ENCODE measurements at places on chromosomes 5 and 9.

GRCh38 chr9:133592731-133593409, 16.3 kb downstream of the FAM163B start:
- no peak for DNase-seq

DNA sequence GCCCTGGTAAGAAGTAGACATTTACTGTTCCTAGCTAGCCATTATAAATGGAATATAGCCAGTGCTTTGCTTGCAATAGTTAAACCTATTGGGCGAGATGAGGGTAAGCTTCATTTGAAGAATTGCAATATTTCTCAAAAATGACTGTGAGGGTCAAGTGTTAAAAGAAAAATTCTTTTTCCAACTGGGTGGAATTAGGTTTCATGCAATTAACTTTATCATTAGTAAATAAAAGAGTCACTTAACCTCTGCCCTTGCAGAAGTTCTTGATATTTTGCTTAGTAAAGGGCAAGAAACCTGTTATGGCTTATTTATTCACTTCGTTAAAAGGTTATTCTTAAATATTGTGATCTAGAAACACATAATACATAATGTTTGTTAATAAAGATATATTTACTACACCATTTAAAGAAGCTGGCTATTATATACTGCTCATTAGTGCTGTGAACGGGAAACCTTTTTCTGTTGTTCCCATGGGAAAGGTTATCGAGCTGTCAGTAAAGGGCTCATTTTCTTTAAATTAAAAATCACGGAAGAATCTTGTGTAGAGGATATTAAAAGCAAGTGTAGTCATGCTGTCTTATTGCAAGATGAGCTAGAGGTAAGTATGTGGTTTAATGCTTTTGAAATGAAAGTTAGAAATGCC, 370.5 kb downstream of the CSNK1G3 start:
- DNase-seq = no peak

DNA sequence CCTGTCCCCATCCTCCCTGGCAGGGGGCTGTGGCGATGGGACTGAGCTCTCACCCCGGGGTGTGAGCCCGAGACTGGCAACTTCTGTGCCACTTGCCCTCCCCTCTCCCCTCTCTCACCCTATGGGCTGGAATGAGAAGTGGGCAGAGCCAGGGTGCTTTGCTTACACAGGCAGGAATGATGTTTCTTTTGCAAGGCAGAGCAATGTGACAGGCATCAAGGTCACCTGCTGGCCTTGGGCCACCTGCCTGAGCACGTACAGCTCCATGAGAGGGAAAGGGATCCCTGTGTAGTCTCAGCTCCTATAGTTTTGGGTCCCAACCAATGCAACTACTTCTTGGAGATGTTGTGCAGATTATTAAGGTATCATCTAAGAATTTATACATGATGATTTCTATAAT, 252.8 kb upstream of the DAP start:
- DNase-seq = no peak

- peak; percentile 12 for DNase-seq
Measured at GRCh38 chr5:147752666-147753290, 29.8 kb downstream of the JAKMIP2 start.

DNA sequence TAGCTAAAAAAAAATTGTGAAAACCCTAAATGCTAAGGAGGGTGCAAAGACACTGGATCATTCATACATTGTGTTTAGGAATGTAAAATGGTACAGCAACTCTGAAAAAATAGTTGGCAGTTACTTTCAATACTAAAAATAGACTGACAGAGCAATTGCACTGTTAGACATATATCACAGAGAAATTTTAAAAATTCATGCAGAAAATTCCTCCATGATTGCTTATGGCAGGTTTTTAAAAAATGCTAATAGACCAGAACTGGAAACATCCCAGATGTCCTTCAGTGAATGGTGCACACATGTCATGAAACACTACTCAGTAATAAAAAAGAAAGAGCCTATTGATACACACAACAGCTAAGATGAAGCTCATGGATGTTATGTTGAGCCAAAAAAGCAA, 349.8 kb upstream of the DAB2 start:
- no peak for DNase-seq

- no peak for DNase-seq
Measured at GRCh38 chr5:7420510-7421280, 24.8 kb downstream of the ADCY2 start.

GRCh38 chr5:124961521-124961920, 215.1 kb upstream of the ZNF608 start:
- no peak for DNase-seq

- no peak for DNase-seq
Measured at GRCh38 chr5:179766726-179767455, 26.9 kb upstream of the LTC4S start.

DNA sequence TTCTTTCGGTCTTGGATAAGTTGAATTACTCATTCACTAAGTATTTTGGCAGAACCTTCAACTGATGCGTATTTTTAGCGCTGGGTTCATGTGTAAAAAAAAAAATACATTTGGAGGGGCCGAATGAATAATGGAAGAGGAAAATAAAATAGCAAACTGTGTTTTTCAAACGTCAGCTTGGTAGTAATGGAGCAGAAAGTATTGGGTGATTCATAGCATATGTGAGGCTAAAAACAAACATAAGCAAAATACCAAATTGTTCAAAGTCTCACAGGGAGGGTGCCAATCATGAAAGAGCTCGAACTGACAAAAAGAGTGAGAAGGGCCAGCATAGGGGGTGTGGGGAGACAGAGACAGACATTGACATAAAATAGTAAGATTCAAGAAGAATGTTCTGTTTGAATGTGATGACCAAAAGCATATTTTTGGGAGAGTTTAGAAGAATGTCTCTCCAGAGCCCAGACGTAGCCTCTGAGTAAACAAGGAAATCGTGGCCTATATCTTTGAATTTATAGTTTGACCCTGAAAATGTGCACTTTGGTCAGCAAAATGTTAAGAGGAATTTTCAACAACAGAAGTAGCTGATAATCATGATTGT, 174.9 kb upstream of the HMHB1 start:
- no peak for DNase-seq

DNA sequence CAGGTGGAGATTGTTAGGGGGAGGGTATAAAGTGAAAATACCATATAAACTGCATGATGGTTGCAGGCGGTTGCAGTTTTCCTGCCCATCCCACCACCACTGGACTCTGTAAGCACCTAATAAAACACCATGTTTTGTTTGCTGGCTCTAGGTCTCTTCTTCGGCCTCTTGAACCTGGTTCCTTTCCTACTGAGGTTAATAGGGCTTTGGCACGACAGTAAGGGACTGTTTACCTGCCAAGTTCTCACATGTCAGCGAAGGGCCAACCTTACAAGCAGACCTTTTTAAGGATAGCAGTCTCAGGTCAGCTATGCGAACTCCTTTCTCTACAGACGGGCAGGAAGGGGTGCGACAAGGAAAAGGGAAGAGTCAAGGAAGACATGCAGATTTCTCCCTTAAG, 3.4 kb upstream of the RFESD start:
- no peak for DNase-seq

DNA sequence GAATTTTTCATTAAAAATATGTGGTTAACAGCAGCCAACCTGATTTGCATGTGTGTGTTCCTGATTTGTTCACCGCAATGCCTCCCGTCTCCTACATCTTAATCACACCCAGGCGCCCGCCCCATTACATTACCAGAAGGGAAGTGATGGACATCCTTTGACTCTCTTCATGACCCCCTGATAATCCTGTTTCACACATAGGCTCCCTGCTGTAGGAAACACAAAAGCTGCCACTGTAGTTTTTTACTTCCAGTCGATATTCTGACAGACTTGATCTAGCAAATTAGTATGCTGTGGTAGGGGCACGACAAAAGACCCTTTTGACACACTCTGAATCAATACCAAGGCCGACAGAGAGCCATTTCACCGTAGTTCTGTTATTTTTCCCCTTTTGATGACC, 287.8 kb upstream of the ISL1 start:
- DNase-seq = no peak

GRCh38 chr9:38390442-38390841, 2.1 kb upstream of the ALDH1B1 start:
- peak; percentile 34 for DNase-seq

- no peak for DNase-seq
Measured at GRCh38 chr9:134057307-134057657, 10.5 kb downstream of the BRD3 start.

GRCh38 chr5:43078956-43079355, 38.8 kb upstream of the ANXA2R start:
- peak; percentile 79 for DNase-seq

DNA sequence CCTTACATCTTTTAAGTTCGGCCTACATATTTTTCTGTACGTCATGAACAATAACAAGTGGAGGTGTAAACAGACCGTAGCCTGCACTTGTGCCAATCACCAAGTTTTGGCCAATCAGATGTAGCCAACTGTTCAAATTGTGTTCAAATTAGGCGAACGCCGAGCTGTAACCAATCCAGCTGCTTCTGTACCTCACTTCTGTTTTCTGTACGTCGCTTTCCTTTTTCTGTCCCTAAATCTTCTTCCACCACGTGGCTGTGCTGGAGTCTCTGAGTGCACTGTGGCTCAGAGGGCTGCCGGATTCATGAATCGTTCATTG, 26.4 kb downstream of the TRIM14 start:
- DNase-seq = no peak

Data from umbilical cord (tissue), 2 donors.